ENCODE measurements at places on chromosomes 2 and 18.
A peak's percentile ranks its signal among the peaks of the same experiment; 100 is the strongest.

DNA sequence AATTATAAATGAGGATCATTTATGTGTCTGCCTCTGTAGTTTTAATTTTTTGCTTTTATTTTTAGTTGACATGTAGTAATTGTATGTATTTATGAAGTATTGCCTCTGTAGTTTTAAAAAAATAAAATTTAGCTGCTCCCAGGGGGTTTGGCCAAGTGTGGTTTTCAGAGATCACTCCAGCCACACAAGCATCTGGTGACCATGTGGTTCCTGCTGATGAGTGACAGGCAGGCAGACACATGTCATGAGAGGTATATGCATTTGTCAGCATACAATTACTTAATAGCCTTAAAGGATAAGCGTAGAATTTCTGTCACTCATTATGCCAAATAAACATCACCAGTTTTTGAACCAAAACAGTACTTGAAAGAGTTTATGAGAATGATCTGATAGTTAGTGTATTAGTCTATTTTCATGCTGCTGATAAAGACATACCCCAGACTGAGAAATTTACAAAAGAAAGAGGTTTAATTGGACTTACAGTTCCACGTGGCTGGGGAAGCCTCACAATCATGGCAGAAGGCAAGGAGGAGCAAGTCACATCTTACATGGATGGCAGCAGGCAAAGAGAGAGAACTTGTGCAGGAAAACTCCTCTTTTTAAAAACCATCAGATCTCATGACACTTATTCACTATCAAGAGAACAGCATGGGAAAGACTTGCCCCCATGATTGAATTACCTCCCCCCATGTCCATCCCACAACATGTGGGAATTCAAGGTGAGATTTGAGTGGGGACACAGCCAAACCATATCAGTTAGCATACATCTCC lies 29.6 kb downstream of the MREG start:
- no peak for DNase-seq

- no peak for DNase-seq
These were observed 77.4 kb upstream of the GCFC2 start for GRCh38 chr2:75788154-75788553.

DNA sequence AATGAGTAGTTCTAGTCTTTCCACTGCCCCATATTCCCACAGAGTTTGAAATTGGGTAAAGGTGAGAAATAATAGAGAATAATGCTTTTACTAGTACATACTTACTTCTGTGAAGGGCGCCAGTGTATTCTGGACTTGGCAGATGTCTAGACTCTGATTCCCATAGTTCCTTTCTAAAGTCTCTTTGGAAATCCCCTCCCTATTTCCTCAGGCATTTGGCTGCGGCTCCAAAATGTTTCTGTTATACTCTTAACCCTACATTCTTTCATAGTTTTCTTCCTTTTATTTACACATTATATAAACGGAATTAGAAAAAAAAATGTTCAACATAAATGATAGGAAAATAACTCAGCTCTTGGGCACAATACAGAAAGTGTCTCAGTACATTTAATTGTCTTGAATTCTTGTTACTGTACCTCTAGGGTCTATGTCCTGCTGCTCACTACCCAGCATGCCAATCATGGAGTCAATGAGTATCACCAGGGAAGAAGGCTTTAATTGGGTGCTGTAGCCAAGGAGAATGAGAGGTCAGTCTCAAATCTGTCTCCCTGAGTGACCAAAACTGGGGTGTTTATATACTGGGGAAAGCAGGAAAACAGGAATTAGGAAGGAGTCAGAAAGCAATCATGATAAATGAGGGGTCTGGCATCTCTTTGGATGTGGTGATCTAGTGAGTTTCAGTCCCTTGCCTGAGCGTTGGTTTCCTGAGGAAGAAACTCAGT lies 147.8 kb upstream of the MMADHC start:
- peak; percentile 85 for DNase-seq

GRCh38 chr18:56738184-56738583 lies 87.0 kb downstream of the WDR7 start:
- no peak for DNase-seq

DNA sequence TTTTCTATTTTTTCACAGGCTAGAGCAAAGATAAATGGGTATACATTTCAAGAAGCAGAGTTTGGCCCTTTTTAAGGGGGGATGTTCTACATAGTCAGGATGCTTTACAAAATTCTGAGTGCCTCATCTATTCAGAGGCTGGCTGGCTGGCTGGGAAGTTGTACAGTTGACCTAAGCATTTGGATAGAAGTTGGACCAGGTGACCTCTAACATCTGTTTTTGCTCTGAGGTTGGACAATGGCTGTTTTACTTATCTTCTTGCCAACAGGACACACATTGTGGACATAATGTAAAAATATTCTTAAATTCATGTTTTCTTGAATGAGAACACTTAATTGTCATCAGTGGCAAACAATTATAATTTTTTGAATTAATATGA lies 205.4 kb downstream of the PTPRM start:
- no peak for DNase-seq

GRCh38 chr2:105768961-105769452 lies 24.3 kb downstream of the NCK2 start:
- peak; percentile 46 for DNase-seq

DNA sequence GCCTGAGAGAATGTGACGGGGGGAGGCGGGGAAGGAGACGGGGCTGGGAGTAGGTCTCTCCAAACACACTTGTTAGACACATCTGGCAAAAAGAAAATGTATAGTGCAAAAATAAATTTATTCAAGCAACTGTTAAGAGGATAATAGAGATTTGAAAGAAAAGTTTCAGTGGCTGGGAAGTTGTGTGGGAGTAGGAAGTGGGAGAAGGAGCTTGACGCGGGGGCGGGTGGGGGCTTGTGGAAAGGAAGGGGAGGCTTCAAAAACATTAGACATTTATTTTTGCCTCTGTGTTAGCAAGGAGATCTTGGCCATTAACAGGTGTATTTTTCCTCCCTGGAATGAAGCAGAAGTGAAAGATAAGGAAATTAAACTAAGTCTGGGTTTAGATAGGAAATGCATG lies 90.3 kb downstream of the KLF7 start:
- no peak for DNase-seq

DNA sequence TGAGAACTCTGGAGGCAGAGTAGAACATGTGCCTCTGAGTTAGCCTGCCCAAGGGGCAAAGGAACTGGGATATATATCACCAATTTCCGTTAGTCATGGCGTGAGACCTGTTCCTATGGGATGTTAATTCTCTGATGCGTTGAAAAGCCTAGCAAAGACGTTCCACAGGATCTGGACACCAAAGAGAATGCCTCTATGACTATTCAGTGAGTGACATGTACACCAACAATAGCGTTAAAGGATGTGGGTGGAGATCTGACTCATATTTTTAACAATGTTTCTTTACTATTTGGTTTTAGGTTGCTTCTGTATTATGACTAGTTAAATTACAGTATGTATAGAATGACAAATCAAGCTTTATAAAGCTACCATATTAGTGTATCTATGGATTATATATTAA lies 320.9 kb upstream of the MC4R start:
- no peak for DNase-seq

DNA sequence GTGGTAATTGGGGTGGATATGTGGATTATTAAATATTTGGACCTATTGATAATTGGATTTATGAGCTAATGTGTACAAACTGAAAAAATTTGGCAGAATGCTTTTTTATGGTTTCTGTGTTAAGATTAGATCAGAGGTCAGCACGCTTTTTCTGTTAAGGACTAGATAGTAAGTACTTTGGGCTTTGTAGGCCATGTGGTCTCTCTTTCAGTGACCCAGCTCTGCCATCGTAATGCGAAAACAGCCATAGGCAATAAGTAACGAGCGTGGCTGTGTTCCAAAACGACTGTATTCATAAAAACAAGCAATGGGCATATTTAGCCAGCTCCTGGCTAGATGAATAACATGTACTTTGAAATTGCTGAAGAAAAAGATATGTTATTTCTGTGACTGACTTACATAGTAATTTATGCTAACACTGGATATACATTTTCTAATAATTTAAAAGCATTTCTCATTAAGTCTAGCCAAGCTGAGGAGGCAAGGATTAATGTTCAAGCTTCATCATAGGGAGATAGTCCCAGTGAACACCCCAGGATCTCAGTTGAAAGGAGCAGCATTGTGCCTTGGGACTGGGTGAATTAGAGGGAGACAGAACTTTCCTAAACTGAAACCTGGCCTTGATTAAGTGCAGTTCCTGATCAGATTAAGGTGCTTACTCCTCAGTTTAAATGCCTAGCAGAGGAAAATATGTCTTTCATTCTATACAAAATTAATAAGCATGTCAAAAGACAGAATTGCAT lies 20.0 kb downstream of the CCDC138 start:
- no peak for DNase-seq

GRCh38 chr2:239476757-239477585 lies 76.2 kb upstream of the HDAC4 start:
- DNase-seq = no peak

- DNase-seq = peak; percentile 65
These were observed 136.6 kb downstream of the MTCL1 start for GRCh38 chr18:8841781-8842485.

DNA sequence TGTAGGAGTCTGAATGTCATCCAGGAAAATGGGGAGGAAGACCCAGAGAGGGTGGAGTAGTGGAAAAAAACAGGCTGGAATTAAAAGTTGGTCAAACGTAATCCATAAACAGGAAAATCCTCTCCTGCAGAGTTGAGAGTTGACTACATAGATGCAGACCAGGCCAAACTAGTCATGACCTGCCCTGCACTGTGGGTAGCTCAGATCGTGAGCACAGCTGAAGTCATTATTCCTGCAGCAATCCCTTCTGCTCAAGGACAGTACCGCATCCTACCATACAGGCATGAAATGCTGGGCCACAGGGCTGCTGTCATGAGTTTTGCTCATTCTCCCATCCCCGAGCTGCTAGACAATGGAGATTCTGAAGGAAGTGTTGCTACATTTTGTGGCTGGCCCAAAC lies 352.2 kb downstream of the EN1 start:
- DNase-seq = no peak

Data from IMR-90 (cell line).